CD8-positive, alpha-beta memory T cell (primary cell): ENCODE measurements at places on chromosomes 2 and 18.

DNA sequence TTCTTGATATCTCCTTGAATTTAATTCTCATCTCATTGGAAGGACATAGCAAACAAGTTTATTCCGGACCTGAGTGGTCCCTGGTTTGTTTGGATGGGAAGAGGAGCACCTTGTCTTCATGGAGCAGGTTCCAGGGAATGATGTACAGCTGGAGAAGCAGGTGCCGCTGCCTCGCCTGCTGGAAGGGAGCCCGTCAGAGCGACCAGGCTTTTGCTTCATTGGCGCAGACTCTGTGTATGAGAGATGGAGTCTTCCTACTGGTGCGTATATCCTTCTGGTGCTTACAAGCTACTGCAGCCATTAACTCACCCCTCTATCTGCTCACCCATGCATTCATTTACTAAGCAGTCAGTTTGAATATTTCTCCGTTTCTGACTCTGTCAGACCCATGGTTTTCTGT lies 11.6 kb upstream of the ALLC start:
- no peak for DNase-seq

- no peak for DNase-seq
These were observed 470.9 kb downstream of the ARHGAP15 start for GRCh38 chr2:143600116-143600515.

DNA sequence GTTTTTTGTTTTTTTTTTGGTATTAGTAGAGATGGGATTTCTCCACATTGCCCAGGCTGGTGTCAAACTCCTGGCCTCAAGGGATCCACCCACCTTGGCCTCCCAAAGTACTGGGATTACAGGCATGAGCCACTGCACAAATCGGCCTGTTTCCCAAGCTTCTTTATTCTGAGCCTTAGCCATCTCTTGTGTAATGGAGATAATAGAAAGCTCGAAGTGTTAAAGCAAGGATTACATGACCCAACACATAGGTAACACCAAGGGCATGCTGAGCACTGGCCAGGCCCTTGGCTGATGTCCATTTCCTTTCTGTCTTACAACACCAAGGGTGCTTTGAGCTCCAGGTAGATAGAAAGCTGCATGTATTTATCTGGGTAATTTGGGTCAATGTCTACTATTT lies 187.8 kb upstream of the MEX3C start:
- no peak for DNase-seq

DNA sequence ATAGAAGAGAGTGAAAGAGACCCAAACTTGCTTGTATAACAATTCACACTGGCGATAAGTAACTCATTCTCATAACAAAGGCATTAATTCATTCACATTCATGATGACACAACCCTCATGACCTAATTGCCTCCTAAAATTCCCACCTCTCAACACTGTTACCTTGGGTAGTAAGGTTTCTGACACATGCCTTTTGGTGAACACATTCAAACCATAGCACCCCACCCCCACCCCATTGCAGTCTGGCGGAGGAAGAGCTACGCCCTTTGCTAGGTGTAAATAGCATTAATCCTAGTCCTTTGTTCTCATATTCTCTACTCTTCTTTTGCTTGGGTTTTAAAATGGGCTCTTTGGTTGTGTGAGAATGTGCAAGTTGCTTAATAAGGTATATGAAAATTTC lies 361.5 kb downstream of the DSEL start:
- DNase-seq, result no peak

- no peak for DNase-seq
These were observed 310.7 kb downstream of the TNS1 start for GRCh38 chr2:217691920-217692666.

- DNase-seq, result no peak
These were observed 5.0 kb downstream of the CFAP221 start for GRCh38 chr2:119549241-119549640.

DNA sequence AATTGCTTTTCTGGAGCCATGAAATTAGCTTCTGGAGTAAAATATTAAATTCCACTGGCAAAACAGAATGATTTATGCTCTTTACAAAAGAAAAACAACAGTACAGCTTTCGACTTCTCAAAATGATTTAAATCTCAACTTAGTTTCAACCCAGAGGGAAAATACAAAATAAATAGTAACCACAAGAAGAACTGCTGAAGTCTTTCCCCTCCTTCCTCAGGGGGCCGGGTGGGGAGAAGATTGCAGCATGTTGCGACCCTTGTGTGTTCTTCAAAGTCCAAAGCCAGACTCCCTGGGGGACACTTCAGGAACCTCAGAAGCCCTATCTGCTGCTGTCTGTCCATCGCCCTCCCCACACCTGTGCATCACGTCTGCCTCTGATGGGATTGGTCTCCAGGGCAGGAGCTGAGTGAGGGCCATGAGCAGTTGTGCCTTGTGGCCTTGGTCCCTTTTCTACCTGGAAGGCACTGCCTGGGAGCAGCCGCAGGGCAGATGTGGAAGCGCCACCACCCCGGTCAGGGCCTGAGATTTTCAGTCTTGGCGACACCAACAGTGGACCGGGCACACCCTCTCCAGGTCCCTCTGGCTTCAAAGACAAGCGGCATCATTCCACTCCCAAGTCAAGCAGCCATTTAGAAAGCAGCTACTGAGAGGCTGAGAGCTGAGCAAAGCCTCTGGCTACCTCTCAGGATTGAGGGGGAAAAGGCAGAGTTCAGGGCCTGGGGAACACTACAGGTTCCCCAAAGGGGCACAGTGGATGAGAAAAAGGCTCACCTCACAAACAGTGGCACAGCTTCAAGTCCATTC lies 210.1 kb upstream of the RAB6C start:
- no peak for DNase-seq

DNA sequence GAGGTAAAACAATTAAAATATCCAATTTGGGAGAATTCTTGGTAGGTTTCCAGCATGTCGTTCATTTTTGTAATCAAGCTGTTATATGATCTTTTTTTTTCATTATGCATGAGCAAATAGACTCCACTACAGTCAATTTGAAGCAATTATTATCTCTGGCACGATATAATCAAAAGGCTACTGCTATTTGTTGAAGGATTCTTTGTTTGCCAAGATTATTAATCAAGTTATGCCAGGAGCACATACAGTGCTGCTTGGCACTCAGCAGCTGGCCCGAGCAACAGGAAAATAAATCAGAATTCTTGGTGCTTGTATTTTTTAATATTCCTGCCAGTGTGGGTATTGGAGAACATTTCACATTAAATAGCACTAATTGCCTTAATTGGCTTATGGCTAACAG lies 279.5 kb downstream of the RND3 start:
- DNase-seq, result no peak

GRCh38 chr2:156319811-156320485 lies 12.6 kb downstream of the NR4A2 start:
- no peak for DNase-seq
